ENCODE measurements at places on chromosomes 7 and 10.

DNA sequence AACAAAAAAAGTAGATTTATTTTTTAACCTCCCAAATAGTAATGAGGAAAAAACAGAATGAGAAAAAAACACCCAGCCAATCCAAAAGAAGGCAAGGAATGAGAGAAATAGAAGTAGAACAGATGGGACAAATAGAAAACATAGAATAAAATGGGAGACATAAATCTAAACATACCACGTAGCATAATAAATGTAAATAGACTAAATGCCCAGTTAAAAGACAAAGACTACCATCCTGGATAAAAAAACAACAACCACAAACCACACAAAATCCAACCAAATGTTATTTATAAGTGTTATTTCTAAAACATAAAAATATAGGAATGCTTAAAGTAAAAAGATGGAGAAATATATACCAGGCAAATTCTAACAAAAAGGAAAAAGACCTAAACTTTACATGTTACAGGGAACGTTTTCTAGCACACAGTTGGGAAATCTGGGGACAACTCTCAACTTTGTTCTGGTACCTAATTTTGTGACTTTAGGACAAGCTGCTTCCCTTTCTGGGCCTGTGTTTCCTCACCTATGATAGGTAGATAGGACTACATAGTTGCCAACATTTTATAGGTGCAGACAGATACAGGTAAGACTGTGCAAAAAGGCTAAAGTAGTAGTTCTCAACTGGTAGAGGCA lies 98.4 kb downstream of the SPDYE5 start:
- DNase-seq: no peak

- DNase-seq: no peak
Observed at GRCh38 chr7:81195033-81195432, 276.2 kb upstream of the SEMA3C start.

GRCh38 chr10:86599041-86599440 lies 55.3 kb upstream of the OPN4 start:
- no peak for DNase-seq

DNA sequence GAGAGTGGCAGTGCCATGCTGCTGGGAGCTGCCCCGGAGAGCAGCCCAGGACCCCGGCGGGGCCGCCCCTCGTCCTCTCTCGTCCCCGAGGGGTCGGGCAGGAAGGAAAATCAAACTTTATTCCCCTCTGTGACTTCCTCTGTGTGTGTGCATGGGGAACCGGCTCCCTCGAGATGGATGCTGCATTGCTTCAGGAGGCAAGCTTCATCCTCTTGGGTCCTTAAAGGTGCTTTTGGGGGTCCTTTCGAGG lies 726 bp downstream of the MCU start:
- DNase-seq: no peak

DNA sequence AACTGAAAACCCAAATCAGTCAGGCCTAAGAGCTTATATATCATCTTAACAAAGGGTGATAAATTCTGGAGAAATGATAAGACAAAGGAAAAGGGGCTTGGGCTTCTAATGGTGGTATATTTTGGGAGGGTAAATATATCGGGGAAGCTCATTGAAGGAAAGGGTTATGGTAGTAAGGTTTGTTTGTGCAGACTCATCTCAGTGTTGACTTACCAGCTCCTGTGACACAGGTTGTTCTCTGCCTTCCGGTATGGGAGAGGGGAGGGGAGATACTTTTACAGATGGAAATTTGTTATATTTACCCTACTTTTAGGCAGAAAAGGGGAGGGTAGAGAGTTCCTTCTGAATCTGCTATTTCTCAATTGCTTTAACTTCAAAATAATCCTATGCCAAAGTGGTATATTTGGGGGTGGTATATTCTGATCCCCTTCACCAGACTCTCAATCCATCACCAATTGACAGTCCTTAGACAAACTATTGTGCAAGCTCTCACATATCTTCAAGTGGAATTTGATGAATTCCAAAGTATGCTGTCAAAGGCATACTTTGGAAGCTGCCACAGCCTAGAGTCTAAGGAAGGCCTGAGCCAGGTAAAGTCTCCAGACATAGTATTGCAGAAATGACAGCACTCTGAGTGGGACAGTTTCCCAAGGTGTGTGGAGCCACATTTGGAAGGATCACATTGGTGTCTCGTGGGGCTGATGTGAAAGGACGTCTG lies 13.3 kb upstream of the PAPSS2 start:
- DNase-seq: no peak

DNA sequence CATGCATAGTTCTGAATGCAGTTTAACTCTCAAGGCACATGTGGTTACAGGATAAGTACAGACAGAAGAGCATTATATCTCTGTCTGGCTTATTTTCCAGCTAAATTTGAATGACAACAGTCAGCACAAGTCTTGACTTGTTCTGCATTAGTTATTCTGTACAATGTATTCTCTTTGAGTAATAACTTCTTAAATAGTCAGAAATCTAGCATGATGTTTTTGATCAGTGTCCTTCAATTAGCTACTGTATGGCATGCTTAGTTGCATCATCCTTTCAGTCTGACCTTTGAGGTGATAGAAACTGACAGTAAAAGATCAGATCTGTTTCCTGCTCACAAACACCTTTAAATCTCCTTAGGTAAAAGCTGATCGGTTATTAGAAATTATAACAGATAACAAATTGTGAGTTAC lies 118.1 kb downstream of the ARL4A start:
- DNase-seq: no peak

GRCh38 chr7:157714166-157715070 lies 377.6 kb downstream of the DNAJB6 start:
- DNase-seq: no peak

DNA sequence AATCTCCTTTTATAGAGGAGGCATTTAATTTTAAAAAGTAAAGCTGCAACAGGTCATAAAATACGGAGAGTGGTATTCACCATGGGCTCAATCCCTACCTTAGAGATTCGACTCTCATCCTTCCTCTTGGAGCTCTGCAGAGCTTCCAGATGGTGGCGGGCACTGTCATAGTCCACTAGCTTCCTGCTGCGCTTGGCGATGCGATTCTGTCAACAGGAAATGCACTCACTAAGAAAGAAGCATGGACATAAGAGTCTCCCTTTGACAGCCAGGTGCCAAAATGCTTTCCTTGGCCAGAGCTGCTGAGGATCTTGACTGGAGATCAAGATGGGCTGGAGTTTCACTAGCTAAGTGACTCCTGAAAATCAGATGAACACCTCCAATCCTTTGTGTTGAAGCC lies 154.4 kb downstream of the AMPH start:
- no peak for DNase-seq

DNA sequence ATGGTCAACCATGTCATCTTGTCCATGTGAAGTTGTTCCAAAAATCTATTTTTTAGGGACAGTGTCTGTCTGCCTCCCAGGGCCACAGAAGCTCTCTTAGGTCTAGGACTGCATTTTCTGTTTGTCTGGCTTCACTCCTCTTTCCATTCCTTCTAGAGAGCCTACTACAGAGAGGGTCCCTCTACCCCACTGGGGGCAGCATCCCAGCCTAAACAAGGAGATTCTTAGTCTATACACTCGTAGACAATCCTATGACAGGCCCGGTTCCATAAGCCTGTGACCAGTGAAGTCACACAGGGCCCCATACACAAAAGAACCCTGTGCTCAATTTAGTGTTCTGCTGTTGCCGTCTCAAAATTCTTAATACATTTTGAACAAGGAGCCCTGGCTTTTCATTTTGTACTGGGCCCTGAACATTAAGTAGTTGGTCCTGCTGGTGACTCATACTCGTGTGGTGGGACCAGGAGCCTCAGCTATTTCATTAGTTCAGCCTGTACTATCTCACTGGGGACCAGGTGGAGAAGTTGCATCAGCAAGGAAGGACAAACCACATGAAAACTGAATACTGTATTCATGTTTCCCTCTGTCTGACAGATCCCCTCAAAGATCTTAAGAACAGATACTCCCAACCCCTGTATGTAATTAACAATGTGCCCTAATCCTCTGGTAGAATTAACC lies 23.5 kb upstream of the FAM180A start:
- DNase-seq: no peak

DNA sequence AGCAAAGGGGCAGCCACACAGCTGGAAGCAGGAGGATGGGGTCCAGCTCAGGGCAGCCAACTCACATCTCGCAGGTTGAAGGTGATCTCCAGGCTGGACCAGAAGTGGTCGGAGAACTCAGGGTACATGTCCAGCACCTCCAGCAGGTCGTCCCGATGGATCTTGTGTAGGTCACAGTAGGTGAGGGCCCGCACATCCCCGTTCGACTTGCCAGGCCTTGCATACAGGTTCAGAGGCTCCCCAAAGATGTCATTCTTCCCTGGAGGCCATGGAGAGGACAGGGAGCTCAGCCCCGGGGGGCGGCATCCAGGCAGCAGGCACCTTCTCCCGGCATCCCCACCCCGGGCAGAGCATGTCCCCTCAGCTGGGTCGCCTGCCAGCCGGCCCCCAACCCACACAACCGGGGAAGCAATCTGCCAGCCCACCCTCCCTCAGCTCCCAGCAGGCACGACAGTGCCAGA lies 29.3 kb downstream of the KCNH2 start:
- DNase-seq: no peak

GRCh38 chr10:127734753-127735152 lies 2.2 kb upstream of the FOXI2 start:
- DNase-seq: no peak

- no peak for DNase-seq
Observed at GRCh38 chr7:80284855-80285254, 150.2 kb downstream of the GNAI1 start.

DNA sequence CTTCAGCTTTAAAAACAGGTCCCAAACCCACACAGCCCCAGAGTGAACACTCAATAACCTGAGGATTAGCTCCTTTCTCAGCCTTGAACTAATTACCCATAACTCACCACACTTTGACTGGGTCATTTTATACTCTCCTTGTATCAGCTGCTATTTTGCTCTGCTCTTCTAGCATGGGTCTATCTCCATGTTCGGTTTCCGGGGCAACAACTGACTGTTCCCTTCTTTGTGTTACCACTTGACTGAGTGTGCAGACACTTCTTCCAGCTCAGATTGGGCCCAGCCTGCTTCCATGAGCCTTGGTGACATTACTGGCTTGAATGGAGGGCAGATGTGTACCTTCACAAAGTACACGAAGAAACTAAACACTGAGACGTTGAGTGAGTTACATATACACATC lies 31.5 kb upstream of the PRPS1L1 start:
- DNase-seq: no peak

DNA sequence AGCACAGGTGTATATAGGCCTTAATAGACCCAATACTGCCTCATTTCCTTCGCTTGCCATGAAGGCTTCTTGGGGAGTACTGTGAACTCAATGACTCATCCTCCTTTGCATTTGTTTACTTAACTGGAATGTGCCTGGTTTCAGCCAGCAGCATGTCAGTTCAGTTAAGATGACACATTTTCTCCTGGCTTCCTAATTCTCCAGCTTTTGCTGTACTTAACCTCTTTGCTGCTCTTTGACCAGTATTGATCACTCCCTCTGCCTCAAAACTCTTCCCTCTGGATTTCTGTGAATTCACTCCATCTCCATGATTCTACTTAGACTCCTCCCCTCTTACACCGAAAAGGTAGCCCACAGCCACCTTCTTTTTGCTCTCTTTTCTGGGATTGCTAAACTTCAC lies 135.7 kb downstream of the MAGI2 start:
- DNase-seq: no peak

DNA sequence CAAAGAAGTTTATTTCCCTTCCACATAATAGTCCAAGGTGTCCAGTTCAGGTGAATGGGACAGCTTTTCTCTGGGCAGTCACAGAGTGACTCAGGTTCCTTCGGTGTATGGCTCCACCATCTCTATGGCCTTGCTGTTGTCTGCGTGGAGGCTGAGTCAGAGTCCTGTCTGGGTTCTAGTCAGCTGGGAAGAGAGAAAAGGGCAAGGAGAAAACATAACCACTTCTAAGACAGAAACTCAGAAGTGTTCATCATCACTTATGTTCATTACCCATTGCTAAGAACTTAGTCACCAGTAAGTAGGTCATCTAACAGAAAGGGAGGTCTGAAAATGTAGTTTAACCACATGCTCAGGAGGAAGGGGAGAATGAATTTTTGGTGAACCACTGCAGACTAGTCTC lies 32.4 kb upstream of the CCDC7 start:
- DNase-seq: no peak

DNA sequence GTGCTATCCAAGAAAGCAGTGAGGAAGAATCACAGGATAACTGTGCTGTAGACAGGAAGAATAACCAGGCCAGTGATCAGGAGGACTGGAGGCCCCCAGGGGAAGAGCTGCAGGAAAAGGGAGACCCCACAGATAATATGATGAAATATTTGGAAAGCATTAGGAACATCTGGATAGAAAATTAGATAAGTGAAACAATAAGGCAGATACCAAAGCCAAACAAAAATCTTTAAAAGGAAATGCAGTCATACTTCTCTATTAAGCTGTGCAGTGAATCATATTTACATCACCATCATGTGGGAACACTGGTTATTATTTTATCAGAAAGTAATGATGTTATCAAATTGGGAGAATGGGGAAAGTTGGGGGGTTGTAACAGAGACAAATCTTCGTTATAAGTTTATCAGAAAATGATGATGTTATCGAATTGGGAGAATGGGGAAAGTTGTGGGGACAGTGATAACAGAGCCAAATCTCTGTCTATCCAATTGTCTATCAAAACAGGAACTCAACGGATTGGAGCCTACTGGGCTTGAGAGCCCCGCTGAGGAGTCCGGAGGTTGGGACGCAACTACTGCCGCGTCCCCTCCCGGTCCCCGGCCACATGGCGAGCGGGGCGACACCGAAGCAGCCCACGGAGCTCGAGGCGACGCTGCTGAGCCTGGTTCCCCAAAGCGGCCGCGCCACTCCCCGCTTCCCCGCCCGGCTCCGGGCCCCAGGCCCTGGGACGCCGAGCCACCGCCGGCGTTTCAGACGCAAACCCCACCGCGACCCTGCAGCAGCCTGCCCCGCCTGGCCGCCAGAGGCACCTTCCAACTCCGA lies 14.0 kb upstream of the RALA start:
- DNase-seq: no peak

DNA sequence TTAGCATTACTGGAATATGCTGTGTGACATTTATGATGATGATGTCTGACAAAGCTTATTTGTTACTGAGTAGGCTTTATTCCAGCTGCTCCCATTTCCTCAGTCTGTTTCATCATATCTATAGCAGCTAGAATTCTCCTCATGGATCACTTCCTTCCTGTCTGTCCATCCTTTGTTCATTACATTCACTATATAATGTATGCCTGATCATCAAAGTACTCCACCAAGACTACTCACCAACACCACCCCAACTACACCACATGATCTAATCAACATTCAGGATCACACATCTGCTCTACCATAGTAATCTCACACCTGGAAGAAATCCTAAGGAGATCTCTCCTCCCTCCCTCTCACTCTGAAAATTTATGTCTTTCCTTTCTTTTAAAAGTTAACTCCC lies 61.3 kb downstream of the APBB1IP start:
- DNase-seq: no peak

- no peak for DNase-seq
Observed at GRCh38 chr7:101589976-101590662, 39.0 kb downstream of the MYL10 start.

- no peak for DNase-seq
Observed at GRCh38 chr7:55108818-55109217, 90.0 kb downstream of the EGFR start.

All from effector CD4-positive, alpha-beta T cell (primary cell).